Myometrial cell (primary cell): ENCODE measurements at places on chromosomes 13 and 19. TPM values are rescaled to one million over a fixed set of nuclear protein-coding genes. Genes with fewer than 3 reads are reported as not detected.

KPNA3 gene
- total RNA-seq, result 29.7 and 41.5 TPM in 2 replicates

LILRA6 gene
- not detected in 2 replicates for total RNA-seq

TMEM91 gene
- total RNA-seq, result 11.2 and 12.8 TPM in 2 replicates

CDC16 gene
- total RNA-seq, result 29.6 and 30.3 TPM in 2 replicates

LCP1 gene
- 0.29 and 1.2 TPM in 2 replicates for total RNA-seq

BEST2 gene
- not detected in 2 replicates for total RNA-seq

LRG1 gene
- total RNA-seq, result not detected in 2 replicates

REEP6 gene
- total RNA-seq, result 4.0 and 8.2 TPM in 2 replicates

FREM2 gene
- not detected in 2 replicates for total RNA-seq

METTL21C gene
- total RNA-seq, result not detected in 2 replicates

ZNF225 gene
- 4.6 and 7.5 TPM in 2 replicates for total RNA-seq

OR1I1 gene
- not detected in 2 replicates for total RNA-seq

RFPL4AL1 gene
- total RNA-seq, result not detected in 2 replicates

KIR3DL1 gene
- not detected in 2 replicates for total RNA-seq

SMIM44 gene
- not detected in 2 replicates for total RNA-seq

DCLK1 gene
- 0.29 and 1.2 TPM in 2 replicates for total RNA-seq

KCNJ14 gene
- under 0.01 and 0.35 TPM in 2 replicates for total RNA-seq

RFPL4A gene
- not detected in 2 replicates for total RNA-seq

PTGER1 gene
- total RNA-seq, result 0.86 and 0.89 TPM in 2 replicates

RFX1 gene
- 3.7 and 6.7 TPM in 2 replicates for total RNA-seq

ELSPBP1 gene
- total RNA-seq, result not detected in 2 replicates

RSPH6A gene
- total RNA-seq, result not detected in 2 replicates
